Uterus (tissue), 4 donors: ENCODE measurements at places on chromosomes 13 and 19. TPM values are rescaled to one million over a fixed set of nuclear protein-coding genes. Genes with fewer than 3 reads are reported as not detected.

MISP3 gene
- total RNA-seq, result 2.0 TPM

- H3K4me3 ChIP-seq, result no peak overlapping the region
- DNase-seq, result no peak
- no peaks in the 10 kb centered on the region for H3K4me1 ChIP-seq
- H3K27ac ChIP-seq, result no peak overlapping the region
- H3K36me3 ChIP-seq, result no peaks in the 10 kb centered on the region
Observed at GRCh38 chr13:94346261-94347019, 133.0 kb downstream of the DCT start.

DNA sequence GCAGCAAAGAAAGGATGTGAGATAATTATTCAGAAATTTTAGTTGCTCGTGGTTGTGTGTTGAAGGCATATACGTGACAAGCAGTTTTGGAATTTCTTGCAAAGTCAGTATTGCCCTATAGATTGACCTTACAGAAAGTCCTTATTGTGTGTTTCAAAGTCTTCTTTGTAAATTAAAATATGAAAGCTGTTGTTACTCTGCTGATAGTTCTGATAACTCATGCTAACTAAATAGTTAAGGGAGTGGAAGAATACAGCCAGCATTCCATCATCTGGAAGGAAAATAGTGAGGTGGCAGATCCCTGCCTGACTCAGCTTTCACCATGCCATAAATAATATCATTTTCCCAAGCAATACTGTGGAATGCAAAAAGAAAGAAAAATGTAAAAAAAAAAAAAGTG, 27.2 kb downstream of the WASF3 start:
- no peaks in the 10 kb centered on the region for H3K36me3 ChIP-seq
- H3K27me3 ChIP-seq, result no peaks in the 10 kb centered on the region
- no peaks in the 10 kb centered on the region for H3K4me1 ChIP-seq
- H3K4me3 ChIP-seq, result no peak overlapping the region
- DNase-seq, result no peak

- H3K36me3 ChIP-seq, result no peaks in the 10 kb centered on the region
- no peak overlapping the region for H3K27ac ChIP-seq
- H3K4me3 ChIP-seq, result no peak overlapping the region
- no peaks in the 10 kb centered on the region for H3K4me1 ChIP-seq
Observed at GRCh38 chr13:79423801-79424642, 18.0 kb upstream of the RBM26 start.

GRCh38 chr19:41356984-41357739, 3.4 kb upstream of the TGFB1 start:
- no peaks in the 10 kb centered on the region for H3K4me1 ChIP-seq
- no peaks in the 10 kb centered on the region for H3K36me3 ChIP-seq
- no peaks in the 10 kb centered on the region for H3K27me3 ChIP-seq
- DNase-seq, result no peak

GRCh38 chr13:48094404-48094780, 512 bp downstream of the MED4 start:
- H3K27me3 ChIP-seq, result no peaks in the 10 kb centered on the region
- no peaks in the 10 kb centered on the region for H3K4me1 ChIP-seq
- H3K4me3 ChIP-seq, result peak overlapping the region; percentile 88
- H3K27ac ChIP-seq, result peak overlapping the region; percentile 77
- no peak for DNase-seq
- no peaks in the 10 kb centered on the region for H3K36me3 ChIP-seq

DNA sequence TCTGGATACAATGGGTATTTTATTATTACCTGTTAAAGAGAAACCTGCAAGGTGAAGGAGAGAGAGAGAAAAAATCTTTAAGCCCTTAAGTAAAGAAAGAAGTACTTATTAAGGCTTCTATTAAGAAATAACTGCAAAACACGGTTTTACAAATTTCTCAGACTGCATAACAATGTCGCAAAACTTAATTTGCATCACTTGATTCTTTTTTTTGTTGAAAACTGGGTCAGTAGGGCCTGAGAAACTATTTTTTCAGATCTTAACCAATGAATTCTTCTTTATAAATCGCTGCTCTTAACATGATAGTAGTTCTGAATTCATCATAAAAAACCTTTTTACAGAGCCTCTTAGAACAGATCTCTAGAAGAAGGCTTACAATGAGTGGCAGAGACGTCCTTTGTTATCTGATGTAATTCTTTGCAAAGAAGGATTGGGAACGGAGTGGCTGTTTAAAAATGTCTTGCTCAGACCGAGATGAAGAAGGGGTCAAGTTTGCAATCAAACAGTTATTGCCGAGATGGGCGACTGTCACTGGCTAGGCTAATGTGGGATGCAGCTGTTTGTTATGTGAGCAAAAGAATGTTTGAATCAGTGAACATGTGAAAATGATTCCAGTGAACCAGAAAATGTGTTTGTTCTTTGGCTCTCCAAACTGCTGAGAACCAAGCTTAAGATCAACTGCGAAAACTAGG, 76.3 kb downstream of the ZNF536 start:
- no peak overlapping the region for H3K4me3 ChIP-seq
- no peak overlapping the region for H3K27ac ChIP-seq
- H3K27me3 ChIP-seq, result no peaks in the 10 kb centered on the region
- H3K36me3 ChIP-seq, result no peaks in the 10 kb centered on the region

GRCh38 chr13:85379433-85379832, 419.8 kb downstream of the SLITRK6 start:
- H3K27ac ChIP-seq, result no peak overlapping the region
- no peak overlapping the region for H3K4me3 ChIP-seq
